ENCODE measurements at places on chromosomes 11 and 22.

GRCh38 chr22:36768616-36769015 is 7.3 kb downstream of the IFT27 start:
- no peak for DNase-seq

- no peak for DNase-seq
Measured at GRCh38 chr22:24144778-24145085, 36.6 kb upstream of the SUSD2 start.

GRCh38 chr11:11279956-11280689 is 72.9 kb downstream of the CSNK2A3 start:
- DNase-seq = no peak

DNA sequence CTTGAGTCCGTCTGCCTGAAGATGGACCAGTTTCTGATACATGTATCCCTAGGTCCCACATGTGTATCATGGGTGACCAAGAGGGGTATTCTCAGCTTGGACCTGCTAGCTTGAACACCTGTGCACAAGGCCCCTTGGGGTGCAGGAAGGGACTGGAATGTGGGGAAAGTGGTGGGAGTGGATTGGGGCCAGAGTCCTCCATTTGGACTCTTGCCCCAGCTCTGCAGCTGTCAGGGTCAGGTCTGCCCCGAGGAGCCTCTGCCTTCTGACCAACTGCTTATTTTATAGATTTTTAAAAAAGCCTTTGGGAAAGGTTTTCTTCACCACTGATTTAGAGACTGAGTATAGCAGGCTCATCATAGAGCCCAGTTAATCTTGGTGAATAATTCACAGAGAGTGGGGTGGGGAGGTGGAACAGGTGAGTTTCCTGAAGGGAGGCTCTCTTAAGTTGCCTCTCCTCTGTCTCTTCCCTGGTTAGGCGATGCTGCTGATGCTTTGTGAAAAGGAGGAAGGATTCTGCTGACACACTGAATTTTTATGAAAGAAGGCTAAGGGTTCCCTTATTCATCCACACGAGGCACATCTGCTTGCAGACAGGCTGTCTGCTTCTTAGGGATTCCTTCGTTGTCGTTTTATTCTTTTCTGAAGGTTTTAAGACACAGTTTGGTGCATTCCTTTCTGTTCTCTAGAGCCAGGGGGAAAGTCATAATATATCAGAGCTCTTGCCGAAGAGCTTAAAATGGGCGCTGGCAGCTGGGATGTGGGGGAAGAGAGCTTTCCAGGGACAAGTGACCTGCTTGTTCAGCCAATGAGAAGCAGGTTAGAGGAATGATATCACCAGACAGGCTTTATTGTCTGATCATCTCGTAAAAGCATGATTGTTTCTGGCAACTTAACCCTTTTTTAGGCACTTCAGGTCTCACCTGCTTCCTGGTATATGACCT is 19.9 kb downstream of the TRIM44 start:
- no peak for DNase-seq

All from right renal pelvis (tissue), 4 donors.